Suppressor macrophage treated with lipopolysaccharide for 1 hour (primary cell): ENCODE measurements at places on chromosomes 4 and X.

DNA sequence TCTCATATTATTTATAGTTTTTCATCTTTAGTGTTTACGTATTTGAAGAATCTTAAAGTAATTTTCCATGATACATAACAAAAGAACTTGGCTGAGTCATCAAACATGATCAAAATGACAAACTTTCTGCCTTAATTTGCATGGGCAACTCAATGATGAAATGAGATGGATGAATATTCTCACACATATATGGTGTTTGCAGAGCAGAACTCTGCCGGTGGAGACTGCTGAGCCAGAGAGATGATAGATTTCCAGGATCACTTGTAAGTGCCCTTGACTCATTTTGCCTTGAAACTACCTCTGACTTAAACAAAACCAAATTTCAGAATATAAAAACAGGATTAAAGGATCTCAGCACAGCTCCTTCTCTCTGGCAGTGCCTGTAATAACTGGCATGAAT lies 38.2 kb downstream of the TRPC3 start:
- DNase-seq, result no peak

DNA sequence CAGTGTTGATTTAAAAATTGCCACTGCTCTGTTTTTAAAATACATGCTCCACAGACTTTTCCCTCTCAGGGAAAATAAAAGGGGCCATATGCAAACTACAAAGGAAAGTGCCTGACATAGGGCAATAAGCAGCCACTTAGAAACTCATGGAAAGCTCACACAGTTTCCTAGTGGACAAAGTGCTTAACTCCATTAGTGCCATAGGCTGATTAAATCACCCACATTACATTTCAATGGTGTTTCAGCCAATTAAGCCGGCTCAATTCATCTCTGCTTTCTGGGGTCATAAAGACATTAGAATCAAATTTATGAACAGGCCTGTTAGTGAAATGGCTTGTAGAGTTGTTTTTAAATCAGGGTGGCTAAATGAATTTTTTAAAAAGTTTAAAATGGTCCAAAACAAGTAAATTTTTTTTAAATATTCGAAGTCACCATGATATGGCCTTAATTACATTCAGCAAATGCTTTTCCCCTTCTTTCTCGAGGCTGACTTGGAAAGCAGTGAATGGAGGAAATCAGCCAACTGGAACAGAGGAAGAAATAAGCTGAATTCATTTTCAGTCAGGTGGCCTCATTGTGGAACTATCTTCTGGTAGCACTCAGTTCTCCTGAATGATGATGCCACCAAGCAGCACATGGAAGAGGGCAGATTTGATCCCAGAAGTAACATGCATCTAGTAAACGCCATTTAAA lies 2305.1 kb upstream of the AGA start:
- DNase-seq, result no peak

GRCh38 chr4:108247387-108248049 lies 78.8 kb upstream of the LEF1 start:
- DNase-seq, result no peak

DNA sequence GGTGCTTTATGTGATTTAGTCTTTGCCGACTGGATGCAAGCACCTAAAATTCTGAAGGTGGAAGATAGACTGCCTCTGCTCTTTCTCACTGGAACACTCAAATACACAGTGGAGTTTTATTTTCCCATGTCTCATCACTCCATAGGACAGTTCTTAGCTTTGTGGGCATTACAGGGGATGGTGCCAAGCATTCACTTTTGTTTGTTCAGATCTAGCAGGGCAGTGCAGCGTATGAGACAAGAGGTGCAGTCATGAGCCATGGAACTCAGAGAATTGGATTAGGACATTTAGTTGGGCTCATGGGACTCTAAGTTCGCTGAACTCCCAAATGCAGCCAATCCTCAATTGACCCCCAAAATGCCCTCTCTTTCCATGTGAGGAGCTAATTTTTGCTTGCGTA lies 1136.9 kb upstream of the PRKX start:
- no peak for DNase-seq

DNA sequence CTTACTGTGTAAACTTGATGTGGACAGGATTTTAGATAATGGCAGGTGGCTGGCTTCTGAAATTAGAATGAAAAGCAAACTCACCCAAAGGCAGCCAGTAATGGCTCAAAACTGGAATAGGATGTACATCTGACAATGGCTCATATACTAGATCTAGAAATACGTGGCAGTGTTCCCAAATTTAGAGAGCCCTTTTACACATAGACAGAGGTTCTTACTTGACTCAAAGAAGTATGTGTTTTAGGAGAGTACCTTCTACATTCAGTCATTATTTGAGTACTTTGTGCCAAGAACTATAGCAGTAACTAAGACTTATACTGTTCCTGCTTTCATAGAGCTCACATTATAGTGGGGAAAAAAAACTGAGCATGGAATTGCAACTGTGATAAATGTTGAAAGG lies 48.0 kb downstream of the UBE2K start:
- DNase-seq, result no peak
